ENCODE measurements at places on chromosomes 2 and 18.

DNA sequence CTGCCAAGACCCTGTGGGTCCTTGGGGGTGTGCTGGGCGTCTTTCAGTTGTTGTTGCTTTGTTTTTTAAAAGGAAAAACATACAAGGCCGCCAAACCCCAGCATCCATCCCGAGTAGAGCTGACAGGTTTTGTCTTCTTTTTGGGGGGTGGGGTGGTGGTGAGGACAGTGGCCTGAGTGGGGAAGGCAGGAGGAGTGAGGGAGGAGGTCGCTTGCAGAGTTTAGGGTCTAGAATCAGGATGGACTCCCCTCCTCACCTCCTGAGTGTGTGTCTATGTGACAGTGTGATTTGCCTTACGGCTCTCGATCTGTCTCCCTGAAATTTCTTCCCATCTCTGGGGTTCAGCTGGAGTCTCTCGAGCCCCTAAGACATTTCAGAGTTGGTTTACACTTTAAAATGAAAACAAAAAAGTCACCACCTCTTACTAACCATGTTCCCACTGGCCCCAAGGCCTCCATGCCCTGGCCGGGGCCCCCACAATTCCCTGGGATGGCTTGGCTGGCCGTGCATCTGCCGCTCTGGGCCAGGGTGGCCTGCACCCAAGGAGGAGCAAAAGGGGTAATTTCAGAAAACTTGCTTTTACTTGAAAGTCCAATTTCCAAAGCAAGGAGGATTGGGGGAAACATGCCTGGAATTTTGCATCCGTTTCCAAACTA, 5.0 kb downstream of the SIX3 start:
- DNase-seq = no peak

GRCh38 chr2:73072416-73072815, 904 bp upstream of the SFXN5 start:
- DNase-seq = no peak

DNA sequence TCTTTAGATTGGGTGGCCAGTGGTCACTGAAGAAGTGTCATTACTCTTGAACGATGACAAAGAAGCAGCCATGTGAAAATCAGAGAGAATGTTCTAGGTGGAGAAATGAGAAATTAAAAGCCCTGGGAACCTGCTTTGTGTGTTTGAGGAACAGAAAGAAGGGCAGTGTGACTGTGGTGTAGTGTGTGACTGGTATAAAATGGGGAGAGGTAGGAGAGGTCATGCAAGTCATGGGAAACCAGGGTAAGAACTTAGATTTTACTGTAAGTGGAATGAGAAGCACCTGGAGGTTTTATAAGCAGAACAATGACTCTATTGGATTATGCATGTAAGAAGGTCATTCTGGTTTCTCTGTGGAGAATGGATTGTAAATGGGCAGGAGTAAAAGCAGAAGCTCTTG, 12.2 kb downstream of the ICOS start:
- no peak for DNase-seq

DNA sequence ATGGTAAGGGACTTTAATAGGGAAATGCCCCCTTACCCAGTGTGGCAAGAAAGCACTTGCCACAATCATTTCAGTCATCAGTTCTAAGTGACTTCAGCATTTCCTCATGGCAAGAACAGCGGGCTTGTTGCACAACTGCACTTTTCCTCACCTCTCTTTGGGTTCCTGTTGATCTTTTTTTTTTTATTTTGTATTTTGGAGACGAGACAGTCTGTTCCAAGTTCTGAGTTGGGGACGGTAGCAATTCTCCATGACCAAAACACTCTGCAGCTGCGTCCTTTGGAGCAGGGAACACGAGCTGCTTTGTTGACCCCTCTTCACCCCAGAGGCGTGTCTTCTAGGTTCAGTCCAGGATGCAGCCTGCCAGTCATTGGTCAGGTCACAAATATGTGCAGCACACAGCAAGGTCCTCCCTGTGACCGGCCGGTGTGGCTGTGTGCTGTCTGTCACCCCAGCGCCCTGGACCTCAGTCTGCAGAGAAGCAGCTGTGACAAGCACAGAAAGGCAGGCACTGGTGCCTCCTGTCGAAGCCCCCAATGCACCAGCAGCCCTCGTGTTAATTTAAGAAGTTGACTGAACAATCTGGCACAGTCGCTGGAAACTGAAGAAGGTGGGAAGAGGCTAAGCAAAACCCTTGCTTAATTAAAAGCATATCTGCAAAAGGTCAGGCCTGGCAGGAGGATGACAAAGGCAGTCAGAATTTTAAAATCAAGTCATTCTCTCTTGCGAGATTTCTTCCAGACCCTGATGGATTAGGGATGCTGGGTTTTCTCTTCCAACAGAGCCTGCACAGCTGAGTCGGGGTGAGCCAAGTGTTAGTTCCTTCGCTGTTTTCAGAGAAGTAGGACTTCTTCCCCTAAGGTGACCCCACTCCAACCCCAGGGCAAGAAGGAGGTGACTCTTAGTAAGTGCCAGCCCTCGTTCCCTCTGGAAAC, 96.7 kb upstream of the COPS8 start:
- no peak for DNase-seq

DNA sequence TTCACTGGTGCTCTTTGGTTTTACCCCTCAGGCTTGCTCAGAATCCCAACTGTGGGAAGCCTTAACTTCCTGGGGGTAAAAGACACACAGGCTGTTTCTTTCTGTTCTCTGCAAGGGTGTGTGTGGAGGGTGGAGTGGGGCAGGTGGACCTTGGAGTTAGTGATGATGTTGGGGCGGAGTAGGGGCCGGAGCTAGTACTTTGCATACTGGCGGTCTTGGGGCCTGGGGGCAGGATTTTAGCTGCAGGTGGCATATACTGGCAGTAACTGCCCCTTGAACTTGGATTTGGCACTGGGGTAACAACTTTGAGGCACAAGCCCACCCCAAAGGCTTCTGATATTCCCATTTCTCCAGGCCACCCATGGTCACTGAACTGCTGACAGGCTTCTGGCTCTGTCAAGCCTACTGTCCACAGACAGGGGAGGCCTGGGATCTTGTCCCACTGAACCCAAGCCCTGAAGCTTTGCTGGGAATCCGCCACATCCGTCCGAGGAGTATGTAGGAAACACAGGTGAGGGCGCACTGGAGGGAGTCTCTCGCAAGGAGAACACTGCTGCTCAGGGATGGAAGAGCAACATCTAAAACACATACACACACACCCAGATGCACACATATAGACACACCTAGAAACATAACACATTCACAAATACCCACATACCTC, 258.9 kb downstream of the DYSF start:
- DNase-seq = no peak

GRCh38 chr2:217445723-217446122, 557.1 kb downstream of the TNS1 start:
- DNase-seq = no peak

DNA sequence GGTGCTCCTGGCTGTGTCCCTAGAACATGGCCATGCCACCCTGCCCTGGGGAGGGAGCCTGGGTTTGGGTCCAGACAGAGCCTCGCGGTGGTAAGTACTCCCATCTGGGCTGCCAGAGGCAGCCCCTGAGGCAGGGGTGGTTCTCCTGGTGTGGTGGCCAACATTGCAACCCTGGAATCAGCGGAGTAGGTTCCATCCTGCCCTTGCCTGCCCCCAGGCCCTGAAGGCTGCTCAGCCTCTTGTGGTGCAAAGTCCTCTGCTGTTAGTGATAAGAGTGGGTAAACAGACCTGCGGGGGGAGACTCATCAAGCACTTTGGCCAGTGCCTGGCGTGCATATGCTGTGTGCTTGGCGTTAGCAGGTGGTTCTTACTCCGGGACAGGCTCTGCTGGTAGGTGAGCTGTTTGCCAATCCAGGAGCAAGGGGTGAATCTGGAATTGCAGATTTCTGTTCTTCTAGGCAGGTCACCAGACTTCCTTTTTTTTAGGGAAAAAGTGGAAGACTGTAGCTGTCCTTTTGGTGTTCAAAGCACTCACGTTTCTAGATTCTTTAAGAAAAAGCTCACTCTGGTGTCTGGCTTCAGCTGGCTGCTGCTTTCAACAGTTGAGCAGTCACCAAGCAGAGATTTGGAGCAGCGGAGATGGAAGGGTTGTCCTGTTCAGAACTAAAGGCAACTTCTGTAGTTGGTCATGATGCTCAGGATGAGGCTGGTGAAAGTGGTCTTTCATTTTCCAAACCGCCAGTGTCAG, 3.2 kb downstream of the CNNM3 start:
- DNase-seq = no peak

DNA sequence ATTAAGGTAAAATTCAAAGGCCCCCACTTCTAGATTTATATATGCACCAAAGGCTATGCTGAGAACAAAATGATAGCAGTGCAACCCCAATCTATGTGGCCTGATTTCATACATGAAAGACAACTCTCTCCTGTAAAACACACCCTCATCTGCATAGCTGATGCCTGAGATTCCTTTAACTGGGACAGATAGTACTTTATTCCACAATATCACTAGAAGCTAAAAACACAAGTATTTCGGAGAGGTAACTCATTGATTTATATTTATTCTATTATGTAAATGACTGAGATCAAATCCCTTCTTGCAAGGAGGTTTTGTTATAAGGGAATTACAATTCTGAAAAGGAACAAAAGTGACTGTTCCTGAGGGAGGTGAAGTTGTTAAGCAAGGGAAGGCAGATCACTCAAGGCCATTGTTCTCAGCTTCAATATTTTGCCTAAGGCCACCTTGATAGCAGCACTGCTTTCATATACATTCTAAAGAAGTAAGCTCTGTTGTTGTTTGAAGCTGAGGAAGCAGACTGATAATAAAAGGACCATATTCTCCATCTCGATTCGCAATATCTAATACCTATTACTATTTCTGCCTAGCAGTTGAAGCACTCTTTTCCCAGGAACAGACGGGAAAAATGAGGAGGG, 471.0 kb upstream of the CDH7 start:
- DNase-seq = no peak

GRCh38 chr2:120432293-120432975, 86.5 kb downstream of the INHBB start:
- DNase-seq = no peak

- no peak for DNase-seq
These were observed 19.3 kb downstream of the GATA6 start for GRCh38 chr18:22188559-22189267.

DNA sequence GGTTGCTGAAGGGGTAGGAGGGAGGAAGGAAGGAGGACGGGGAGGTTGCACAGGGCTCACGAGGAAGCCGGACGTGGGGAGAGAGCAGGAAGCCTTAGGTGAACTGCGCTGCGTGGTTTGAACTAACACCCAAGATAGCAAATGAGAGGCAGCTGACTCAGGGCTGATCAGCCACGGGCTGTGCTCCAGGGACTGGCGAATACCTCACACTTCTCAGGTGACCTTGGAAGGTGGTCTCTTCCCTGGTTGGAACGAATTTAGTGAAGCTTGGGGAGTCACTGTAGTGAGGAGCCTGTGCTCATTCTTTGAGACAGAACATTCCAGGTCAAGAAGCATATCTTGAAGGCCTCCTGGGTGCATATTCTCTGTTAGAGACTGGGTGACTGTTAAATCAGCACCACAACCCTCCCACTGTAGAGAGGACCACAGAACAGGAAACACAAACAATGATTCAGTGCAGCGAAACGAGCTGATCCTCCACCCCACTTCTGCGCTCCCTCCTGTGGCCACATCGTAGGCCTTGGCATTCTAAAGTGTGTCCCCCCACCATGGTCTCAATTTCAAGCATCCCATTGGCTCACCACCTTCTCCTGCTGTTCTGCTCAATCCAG, 33.8 kb downstream of the TOGARAM2 start:
- no peak for DNase-seq

GRCh38 chr2:196592911-196593881, 46.3 kb upstream of the CCDC150 start:
- no peak for DNase-seq

- DNase-seq = no peak
These were observed 158.2 kb upstream of the SALL3 start for GRCh38 chr18:78821396-78821795.

- DNase-seq = no peak
These were observed 17.0 kb upstream of the CIDEA start for GRCh38 chr18:12236934-12237832.

GRCh38 chr2:233989221-233989858, 61.2 kb upstream of the SPP2 start:
- DNase-seq = no peak

DNA sequence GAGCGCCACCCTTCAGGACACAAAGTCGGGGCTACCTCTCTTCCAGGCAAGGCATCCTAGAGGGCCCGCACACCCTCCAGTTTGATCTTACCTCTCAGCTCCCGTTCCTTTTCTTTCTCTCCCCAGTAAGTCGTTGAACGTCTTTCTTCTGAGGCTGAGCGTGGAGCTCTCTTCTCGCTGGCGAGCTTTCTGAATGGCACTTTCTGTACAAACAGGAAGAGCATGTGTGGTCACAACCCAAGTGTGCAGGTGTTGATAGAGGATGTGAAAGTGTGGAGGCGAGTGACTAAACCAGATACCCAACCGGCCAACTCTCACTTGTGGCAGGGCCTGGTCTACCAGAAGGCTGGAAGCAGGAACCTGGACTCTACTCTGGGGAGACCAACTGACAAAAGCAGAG, at the start of gene AFF3:
TSS of gene AFF3 (minus strand) at position 198 of the 400 bp plus-strand sequence. CDS start 38,136 bp downstream, outside the sequence.
- no peak for DNase-seq

GRCh38 chr2:172578860-172579512, 23.1 kb downstream of the PDK1 start:
- no peak for DNase-seq

- no peak for DNase-seq
These were observed 16.0 kb downstream of the LANCL1 start for GRCh38 chr2:210460322-210461227.

DNA sequence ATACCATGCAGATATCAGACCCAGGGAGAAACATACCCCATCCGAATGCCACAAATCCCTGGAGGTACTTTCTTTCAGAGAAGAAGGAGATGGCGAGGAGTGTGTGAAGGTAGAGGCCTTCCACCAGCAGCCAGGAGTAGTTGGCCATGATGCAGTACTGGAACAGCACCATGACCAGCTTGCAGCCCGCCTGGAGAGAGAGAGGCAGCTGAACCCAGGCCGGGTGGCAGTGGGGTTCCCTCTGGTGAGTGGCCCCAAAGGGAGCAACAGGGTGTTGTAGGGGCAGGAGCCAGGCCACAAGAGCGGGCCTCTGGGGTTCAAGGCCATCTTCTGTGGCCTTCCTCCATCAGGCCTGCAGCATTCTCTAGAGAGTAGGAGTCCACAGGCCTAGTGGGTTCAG, 30.2 kb downstream of the TMEM37 start:
- DNase-seq = no peak

- DNase-seq = no peak
These were observed 395.2 kb downstream of the BCL11A start for GRCh38 chr2:60158262-60158661.

DNA sequence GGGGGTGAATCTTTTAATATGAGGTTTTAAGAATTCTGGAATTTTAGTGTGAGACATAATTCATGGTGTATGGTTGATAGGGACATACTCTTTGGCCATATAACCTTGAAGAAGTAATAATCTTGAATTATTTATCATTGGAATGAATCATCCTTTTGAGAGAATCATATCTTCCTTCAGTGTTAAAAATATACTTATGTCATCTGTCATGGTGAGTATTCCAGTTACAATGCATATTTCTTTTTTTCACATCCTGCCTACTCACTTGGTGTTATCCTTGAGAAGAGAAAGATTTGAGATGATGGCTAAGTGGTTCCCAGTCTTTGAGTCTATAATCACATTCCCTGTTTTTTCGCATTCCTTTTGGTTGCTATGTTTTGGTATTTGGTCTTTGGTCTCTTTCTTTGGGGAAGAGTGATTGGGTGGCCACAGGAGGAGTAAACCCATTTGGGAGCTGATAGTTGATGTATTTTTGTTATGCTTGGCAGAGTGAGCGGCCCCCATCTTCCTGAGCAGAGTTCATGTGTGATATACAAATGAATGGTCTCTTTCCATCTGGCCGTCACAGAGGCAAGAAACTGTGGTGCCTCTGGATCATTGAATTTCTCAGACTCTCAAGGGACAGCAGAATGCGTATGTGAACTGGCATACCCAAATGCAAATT, 21.6 kb downstream of the ASAP2 start:
- DNase-seq = no peak

GRCh38 chr2:33634261-33634910, 35.3 kb upstream of the FAM98A start:
- DNase-seq = no peak

Measured in AG04450 (cell line).